WTC11 (cell line): ENCODE measurements at places on chromosomes 1 and 21. TPM values are rescaled to one million over a fixed set of nuclear protein-coding genes. Genes with fewer than 3 reads are reported as not detected.

DNA sequence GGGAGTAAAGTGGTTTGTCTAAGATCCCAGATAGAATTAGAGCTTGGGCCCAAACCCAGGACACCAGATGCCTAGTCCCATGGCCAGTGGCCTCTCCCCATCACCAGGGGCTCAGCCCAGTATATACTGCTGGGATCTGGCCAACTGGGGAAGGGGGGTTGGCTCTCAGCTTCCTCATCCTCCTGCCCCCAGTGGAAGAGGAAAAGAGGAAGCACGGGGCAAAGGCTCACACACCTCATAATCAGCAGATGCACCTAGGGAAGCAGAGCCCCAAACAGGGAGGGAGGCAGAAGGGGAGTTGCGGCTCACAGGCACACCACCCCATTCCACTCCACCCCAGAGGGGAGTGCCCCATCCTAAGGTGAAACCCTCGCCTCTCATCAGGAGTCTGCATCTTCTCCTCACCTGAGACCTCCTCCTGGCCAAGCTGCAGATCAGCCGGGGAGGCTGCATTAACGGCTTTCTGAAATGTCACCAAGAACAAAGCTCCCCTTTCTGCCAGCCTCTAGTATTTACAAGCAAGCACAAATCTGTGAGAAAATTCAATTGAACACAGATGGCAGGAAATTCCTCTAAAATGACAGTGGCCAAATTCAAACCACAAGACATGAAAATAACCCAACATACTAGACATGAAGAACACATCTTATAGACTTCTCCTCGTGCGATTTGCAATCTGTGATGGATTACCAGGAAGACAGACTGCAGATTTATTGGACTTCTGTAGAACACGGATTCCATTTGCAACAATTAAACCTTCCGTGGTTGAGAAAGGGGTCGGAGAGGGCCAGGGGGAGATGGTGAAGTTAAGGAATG is 82.8 kb downstream of the GLIS1 start:
- H3K4me3 ChIP-seq, result no peak overlapping the region
- peaks cover 17% of the 10 kb centered on the region for H3K4me1 ChIP-seq
- H3K36me3 ChIP-seq, result no peaks in the 10 kb centered on the region
- no peak overlapping the region for H3K27ac ChIP-seq

DNA sequence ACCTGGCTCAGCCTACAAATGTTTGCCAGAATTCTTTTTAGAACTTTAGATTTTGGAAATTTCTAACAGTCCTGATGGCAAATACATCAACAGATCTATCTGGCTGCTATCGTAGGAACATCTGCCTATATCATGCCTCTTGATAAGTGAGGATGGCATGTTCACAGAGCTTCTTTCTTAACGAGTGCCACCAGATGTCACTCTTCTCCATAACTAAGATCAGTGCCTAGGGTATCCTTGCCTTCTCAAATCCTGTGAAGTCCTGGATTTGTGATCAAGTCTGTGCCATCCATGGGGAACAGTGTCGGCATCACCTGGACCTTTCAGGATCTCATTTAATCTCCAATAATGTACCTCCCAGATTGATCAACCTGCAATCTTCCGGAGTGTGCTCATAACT is 36.5 kb upstream of the CD5L start:
- no peak overlapping the region for H3K27ac ChIP-seq
- H3K4me3 ChIP-seq, result no peak overlapping the region
- no peaks in the 10 kb centered on the region for H3K4me1 ChIP-seq
- no peak for DNase-seq

Gene MRPL55
- total RNA-seq, result 65.8 to 70.5 TPM (median 66.9 TPM) in 3 replicates

Gene PROX1
- 3.0 to 3.8 TPM (median 3.3 TPM) in 3 replicates for total RNA-seq

Gene LEFTY2
- total RNA-seq, result 13.9 to 15.5 TPM (median 14.0 TPM) in 3 replicates

Gene NCF2
- total RNA-seq, result 0.25 to 0.52 TPM (median 0.41 TPM) in 3 replicates

DNA sequence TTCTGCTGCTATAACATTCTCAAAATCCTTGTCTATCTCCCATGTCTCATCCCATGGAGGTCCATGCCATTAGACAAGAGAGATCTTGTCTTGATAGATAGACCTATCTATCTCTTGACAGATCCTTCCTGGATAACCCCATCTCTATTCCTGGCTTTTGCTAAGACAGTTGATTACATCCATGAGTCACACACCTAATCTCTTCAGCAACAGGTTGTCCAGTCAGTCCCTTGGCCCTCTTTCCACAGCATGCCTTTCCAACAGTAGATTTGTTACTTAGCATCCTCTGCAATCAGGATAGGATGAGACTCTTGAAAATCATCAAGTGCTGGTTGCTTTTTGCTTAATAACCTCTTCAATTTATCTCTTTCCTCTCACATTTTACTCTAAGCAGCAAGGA is 46.6 kb downstream of the TRMT1L start:
- peaks cover 12% of the 10 kb centered on the region for H3K36me3 ChIP-seq
- H3K4me3 ChIP-seq, result no peak overlapping the region
- no peaks in the 10 kb centered on the region for H3K27me3 ChIP-seq
- DNase-seq, result no peak
- no peak overlapping the region for H3K27ac ChIP-seq

Gene NECTIN4
- total RNA-seq, result 0.46 to 1.7 TPM (median 0.48 TPM) in 3 replicates
